ENCODE measurements at places on chromosomes 3 and 15. TPM values are rescaled to one million over a fixed set of nuclear protein-coding genes. Genes with fewer than 3 reads are reported as not detected.

- DNase-seq: peak; percentile 34
Observed at GRCh38 chr15:35540021-35540420, 5.9 kb downstream of the DPH6 start.

GRCh38 chr3:4895838-4896237, 83.4 kb upstream of the BHLHE40 start:
- DNase-seq: peak; percentile 3

Gene ZNF620
- 1.3 TPM for total RNA-seq

GRCh38 chr15:64197425-64197824, 34.6 kb upstream of the PPIB start:
- DNase-seq: no peak

GRCh38 chr15:55401786-55402246, 6.3 kb downstream of the CCPG1 start:
- DNase-seq: no peak

- no peak for DNase-seq
Observed at GRCh38 chr3:134937256-134938028, 142.4 kb downstream of the EPHB1 start.

GRCh38 chr3:138479438-138479863, 45.0 kb downstream of the ESYT3 start:
- peak; percentile 27 for DNase-seq

- no peak for DNase-seq
Observed at GRCh38 chr3:46296826-46297225, 54.6 kb downstream of the CCR3 start.

- DNase-seq: peak; percentile 52
Observed at GRCh38 chr3:155079746-155080487, at the start of gene MME. MME (plus strand) TSS chr3:155080319; CDS start chr3:155084168, 3,849 bp downstream.

DNA sequence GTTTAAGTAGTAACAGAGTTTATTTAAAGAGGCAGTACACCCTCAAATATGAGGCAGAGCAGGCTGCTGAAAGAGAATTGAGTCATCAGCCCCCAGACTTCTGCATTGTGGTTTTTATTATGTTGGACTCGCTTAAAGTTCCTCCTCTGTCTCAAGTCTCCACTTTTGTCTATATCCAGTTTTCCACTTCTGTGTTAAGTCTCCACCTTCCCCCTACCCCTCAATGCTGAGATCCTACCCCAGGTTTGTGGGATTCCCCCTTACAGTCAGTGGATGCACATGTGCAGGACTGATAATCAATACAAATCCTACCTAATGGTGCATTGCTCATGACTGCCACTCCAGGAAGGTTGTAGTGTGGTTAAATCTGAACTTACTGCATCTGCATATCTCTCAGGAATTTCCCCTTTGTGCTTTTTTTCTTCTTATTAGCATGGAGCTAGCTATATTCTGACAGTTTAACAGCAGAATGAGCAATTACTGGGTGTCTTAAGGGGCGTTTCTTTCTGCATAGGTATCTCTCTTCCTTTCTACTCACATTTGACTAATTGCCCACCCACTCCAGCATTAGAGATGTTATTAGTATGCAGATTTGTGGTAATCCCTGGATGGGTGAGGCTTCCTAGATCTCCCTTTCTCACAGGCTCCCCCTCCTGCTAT, 11.9 kb upstream of the CD200R1L start:
- DNase-seq: no peak

DNA sequence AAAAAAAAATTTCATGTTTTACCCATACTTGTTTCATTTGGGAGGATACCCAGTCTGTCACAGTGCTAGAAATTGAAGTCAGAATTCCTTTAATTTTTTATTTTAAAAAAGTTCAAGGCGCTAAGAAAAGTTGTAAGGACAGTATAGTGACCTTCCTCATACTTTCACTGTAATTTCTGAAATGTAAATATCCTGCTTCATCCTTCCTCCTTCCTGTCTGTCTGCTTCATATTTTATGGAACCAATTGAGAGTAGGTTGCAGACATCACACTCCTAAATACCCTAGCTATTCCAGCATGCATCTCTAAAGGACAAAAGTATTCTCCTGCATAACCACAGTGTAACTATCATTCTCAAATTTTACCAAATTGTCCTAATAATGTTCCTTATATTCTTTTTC, 35.8 kb downstream of the CMTM8 start:
- DNase-seq: no peak

DNA sequence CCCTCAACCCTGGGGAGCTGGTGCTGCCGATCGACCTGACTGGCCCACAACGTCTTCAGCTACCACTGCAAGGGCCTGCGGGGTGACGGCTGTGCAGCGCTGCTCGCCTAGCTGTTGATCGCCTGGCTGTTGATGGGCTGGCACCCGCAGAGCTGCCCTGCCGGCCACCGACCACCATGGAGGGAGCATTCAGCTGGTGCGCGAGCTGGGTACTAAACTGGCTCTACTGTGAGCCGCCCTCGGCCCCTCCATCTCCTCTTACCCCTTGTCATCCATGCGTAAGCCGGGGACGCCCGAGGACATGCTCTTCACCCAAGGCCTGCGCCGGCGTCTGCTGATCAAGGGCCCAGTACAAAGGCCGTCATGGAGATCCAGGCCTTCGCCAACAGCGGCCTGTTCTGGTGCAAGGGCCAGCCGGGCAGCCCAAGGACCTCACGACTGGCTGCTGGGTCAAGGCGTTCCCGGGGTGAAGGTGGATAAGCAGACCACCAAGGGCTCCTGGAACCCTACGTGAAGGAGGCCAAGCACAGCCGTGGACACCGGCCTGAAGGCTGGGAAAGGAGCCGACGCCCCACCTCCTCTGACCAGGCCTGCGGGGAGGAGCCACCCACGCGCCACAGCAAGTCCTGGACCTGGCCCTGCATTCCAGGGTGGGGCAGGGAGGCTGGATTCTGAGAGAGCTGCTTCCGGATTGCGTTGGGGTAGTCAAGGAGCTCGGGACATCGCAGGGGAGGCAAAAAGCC, 46.9 kb downstream of the SFMBT1 start:
- DNase-seq: no peak

Gene DUOXA2
- not detected for total RNA-seq

Gene AGTR1
- 1.5 TPM for total RNA-seq

GRCh38 chr3:44913868-44914468, 39.6 kb downstream of the TGM4 start:
- peak; percentile 49 for DNase-seq

Gene MYL3
- total RNA-seq: 0.50 TPM

- DNase-seq: no peak
Observed at GRCh38 chr3:114566162-114566755, 272.4 kb downstream of the TIGIT start.

Gene LRRC34
- 1.8 TPM for total RNA-seq

Gene PAQR9
- not detected for total RNA-seq

DNA sequence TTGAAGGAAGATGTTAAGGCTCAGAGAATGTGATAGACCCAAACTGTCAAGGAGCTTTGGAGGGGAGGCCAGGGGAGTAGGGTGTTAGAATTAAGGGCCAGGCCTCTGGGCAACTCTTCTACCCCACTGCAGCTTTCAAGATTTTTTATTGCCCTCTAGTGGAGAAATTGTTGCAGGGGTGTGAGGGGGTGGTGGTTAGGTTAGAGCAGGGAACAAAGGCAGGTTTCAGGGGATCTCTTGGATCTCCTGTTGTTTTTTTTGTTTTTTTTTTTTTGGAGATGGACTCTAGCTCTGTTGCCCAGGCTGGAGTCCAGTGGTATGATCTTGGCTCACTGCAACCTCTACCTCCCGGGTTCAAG, 1.4 kb upstream of the SEC13 start:
- DNase-seq: no peak

Gene TMEM207
- total RNA-seq: not detected

DNA sequence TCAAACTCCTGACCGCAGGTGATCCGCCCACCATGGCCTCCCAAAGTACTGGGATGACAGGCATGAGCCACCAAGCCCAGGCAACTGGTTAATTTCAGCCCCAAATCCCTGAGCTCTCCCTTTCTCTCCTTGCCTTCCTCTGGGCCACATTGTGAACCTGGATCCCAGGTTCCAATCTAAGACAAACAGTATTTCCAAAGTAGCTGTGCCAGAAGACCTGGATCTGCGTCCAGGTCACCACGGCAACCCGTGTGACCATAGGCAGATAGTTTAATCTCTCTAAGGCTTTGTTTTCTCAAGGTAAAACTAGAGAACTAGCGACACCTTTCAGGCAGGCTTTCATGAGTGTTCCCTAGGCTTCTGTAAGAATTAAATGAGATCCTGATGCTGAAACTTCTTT, 5.9 kb upstream of the RBPMS2 start:
- DNase-seq: no peak

Gene TIMP4
- total RNA-seq: 9.8 TPM

GRCh38 chr3:170961616-170962400, 53.4 kb upstream of the EIF5A2 start:
- DNase-seq: peak; percentile 55

Gene CCR9
- not detected for total RNA-seq

GRCh38 chr3:82462977-82463376, 701.5 kb upstream of the GBE1 start:
- DNase-seq: no peak

- DNase-seq: no peak
Observed at GRCh38 chr15:79635897-79636561, 203.9 kb downstream of the MINAR1 start.

DNA sequence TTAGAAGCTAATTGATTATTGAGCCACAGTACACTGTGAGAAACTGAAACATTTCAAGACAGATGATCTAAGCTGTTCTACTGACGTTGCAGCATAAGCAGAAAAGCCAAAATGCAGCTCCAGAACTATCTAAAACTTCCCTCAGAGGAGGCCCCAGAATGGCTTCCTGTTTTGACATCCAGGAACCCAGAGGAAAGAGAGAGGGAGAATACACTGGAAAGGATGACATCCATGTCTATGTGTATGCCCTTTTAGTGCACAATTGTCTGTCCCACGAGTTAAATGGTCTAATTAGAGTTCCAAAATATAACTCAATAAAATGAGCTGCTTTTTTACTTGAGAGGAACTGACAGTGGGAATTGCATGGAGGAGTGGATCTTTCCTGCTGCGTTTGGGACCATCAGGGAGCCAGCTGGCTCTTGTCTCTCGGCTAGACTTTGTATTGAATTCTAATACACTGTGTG, 688.1 kb downstream of the ZNF385D start:
- no peak for DNase-seq

DNA sequence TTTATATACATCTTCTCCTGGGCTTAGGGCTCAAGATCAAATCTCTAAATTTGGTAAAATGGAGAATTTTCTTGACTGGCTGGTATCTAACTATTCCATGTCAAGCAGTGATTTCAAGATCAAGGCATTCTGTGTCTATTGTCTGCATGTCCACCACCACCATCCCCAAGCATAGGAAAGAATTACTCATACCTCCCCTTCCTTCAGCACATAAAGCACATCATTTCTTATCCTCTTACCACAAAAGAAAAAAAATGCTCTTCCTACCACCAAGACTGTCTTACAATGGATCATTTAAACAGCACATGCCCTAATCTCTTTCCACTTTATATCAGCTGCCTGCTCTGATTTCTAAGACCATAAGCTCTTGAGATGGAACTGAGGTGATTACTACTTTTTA, 470.5 kb upstream of the THBS1 start:
- DNase-seq: peak; percentile 94

GRCh38 chr3:24641628-24642027, 147.0 kb upstream of the THRB start:
- DNase-seq: no peak

Gene ITPKA
- 3.9 TPM for total RNA-seq

- DNase-seq: no peak
Observed at GRCh38 chr3:12900885-12901411, 59.6 kb upstream of the RPL32 start.

- DNase-seq: no peak
Observed at GRCh38 chr3:29494305-29495036, 213.6 kb downstream of the RBMS3 start.

Gene KBTBD13
- total RNA-seq: not detected

GRCh38 chr3:132867526-132867925, 145.3 kb upstream of the NPHP3 start:
- no peak for DNase-seq

- DNase-seq: peak; percentile 93
Observed at GRCh38 chr15:45121706-45122417, 7.7 kb downstream of the DUOXA2 start.

DNA sequence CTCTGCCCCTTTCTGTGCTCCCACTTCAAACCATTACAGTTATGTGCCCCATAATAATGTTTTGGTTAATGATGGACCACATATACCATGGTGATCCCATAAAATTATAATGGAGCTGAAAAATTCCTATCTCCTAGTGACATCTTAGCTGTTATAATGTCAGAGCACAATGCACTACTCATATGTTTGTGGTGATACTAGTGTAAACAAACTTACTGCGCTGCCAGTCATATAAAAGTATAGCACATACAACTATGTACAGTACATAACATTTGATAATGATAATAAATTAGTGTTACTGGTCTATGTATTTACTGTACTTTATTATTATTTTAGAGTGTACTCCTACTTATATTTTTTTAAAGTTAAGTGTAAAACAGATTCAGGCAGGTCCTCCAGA, 45.6 kb upstream of the TCAIM start:
- no peak for DNase-seq

- DNase-seq: no peak
Observed at GRCh38 chr15:99054892-99055291, 47.3 kb upstream of the PGPEP1L start.

Gene CHDH
- 0.77 TPM for total RNA-seq

DNA sequence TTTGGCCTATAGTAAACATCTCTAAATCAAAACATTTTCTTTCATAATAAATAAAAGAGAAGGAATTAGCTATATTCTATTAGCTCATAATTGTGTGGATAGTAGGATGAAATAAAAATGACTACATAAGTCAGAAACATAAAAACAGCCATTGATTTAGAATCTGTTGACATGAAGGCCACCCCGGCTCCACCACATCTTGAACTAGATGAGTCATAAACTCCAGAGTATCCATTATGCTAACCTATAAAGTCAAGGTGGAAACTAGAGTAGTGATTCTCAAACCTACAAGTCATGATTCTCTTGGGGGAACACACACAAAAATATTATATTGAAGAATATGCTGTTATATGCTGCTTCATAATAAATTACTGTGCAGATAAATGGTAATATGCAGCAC, 831.0 kb downstream of the TUSC7 start:
- no peak for DNase-seq

GRCh38 chr3:34207806-34208205, 409.4 kb downstream of the PDCD6IP start:
- no peak for DNase-seq

DNA sequence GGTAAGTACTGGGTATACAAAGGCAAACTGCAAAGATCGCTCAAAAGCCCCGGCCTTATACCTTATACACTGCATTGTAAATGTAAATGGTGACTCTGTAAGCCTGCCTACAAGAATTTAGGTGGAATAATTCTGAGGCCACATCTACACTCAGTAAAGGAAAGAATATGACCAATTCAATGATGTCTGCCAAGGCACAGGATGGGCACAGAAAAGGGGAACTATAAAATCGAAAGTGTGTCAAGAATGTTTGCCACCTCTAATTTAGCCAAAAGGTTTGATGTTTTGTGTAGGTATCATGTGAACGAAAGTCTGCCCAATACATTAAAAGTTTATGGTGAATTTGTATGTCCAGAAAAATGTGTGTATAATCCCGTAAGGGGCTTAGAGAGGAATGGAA, 96.1 kb downstream of the FOXP1 start:
- no peak for DNase-seq

Data from fibroblast of lung (primary cell).